ENCODE measurements at places on chromosomes 12 and 14.

GRCh38 chr12:16281157-16281556 is 3.7 kb upstream of the SLC15A5 start:
- DNase-seq: no peak

GRCh38 chr12:94618995-94619695 is 31.2 kb downstream of the TMCC3 start:
- peak; percentile 65 for DNase-seq

GRCh38 chr14:79552778-79553177 is 658.5 kb downstream of the DIO2 start:
- DNase-seq: no peak

- no peak for DNase-seq
Observed at GRCh38 chr14:50964683-50965390, 20.6 kb upstream of the PYGL start.

GRCh38 chr14:64561631-64562030 is 11.9 kb downstream of the PPP1R36 start:
- DNase-seq: no peak

GRCh38 chr12:55955344-55955743 is 10.5 kb downstream of the PMEL start:
- DNase-seq: no peak

DNA sequence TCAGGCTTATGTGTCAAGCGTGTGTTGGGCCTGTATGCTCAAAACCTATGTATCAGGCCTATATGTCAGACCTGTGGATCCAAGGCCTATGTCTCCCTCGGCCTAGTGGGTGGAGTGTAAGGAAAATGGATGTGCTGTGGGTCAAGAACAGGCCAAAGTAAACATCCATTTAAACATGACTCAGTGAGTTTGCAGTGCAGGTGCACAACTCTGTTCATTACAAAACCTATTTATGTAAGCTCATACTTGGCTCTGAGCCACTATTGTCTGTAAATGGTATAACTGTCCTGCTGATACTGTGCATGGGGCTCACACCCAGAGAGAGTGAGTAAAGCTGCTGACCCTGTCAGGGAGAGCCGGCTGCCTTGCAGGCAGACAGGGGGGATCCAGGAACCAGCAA is 249.7 kb upstream of the AVPR1A start:
- no peak for DNase-seq

- no peak for DNase-seq
Observed at GRCh38 chr12:31867292-31867691, 91.9 kb upstream of the RESF1 start.

- DNase-seq: no peak
Observed at GRCh38 chr14:72524295-72524629, 369.6 kb downstream of the DPF3 start.

DNA sequence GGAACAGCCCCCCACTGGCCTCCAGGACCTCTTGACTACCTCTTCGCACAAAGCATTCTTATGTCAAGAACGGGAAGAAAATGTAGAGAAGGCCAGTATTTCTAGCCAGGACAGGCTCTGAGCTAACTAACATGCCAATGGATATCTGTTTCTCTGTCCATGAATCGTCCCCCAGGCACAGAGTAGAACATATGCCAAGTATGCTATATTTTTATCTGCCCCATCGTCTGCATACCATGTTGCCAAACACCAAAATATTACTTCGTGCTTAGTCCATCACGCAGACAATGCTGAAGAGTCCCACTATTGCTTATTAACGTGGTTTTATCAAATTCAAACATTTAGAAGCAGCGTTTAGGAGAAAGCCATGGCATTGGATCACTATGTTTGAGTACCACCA is 151.4 kb upstream of the CPSF6 start:
- DNase-seq: no peak

GRCh38 chr12:3170423-3171194 is 93.4 kb downstream of the TSPAN9 start:
- no peak for DNase-seq

DNA sequence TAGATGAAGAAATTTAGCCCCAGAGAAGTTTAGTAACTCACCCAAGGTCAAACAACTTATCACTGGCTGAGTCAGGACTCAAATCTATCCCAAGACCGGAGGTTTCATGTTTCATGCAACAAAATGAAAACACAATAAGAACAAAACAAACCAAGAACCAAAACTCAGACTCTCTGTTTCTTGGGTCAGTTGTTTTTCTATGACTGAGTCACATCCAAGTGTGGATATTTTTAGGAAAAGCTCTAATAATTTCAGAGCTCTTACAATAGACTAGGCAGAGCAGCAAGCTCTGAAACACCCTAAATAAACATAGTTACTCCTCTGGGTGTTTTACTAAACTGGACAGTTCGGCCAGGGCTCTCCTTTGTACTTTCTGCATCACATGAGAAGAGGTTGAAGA is 87.6 kb upstream of the PRB2 start:
- no peak for DNase-seq
